ENCODE measurements at places on chromosomes 2 and 18.
A peak's percentile ranks its signal among the peaks of the same experiment; 100 is the strongest.

DNA sequence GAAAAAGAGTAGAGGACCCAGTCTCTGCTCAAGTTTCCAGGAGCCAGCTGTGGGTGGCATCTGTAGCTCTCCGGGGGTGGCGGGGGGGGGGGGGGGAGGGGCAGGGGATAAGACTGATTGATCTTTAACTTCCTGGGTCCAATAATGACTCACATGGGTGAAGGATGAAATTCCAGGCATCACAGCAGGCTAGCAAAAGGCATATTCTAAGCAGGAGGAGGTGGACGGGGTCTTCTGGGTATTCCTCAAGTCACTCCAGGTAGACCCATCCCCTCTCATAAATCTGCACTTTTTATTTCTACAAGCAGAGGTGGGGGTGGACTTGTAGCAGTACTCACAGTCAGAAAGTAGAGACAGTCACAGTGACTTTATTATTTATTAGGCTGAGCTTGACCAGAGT, 85.5 kb upstream of the TMEM247 start:
- DNase-seq = no peak

DNA sequence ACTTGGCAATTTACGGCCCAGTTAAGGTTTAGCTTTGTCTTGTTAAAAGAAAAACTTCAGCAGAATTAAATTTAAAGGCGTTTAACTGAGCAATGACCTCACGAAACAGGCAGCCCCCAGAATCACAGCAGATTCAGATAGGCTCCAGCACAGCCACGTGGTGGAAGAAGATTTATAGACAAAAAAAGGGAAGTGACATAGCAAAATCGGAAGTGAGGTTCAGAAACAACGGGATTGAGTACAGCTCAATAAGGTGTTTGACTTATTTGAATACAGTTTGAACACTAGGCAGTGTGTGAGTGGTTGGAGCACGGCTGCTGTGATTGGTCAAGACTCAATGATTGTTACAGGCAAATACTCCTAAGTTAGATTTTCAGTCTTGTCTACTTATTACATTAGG, 79.8 kb downstream of the MOGAT1 start:
- no peak for DNase-seq

- DNase-seq = no peak
These were observed 61.8 kb upstream of the STK17B start for GRCh38 chr2:196233021-196233804.

DNA sequence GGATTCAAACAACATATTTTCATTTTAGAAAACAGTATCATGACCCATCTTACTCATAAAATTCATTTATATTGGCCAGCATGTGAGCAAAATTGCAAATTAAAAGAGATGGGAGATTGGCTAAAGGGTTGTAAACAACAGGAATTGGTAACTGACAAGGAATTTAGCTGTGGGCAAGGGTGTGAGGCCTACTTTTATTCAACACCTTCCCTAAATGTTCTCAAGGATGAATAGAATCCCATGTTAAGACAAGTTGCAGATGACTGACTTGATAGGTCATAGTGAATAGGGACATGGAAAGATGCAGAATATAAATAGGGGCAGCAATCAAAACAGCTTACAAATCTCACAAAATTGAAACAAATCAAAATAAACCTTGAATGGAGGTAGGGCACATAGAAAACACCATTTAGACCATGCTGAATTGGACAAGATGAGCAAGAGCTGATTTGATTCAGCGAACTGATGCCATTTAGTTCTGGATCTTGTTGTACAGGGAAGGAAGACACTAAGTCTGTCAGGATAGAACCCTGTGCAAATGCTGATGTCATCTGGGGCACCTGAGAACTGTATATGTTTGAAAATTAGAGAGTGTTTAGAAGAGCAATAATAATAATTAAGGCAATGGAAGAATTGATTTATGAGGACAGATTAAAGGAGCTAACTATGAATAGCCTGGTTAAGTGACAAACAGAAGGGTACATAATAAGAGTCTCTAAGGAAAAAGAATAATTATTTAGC, 509.7 kb downstream of the ZEB2 start:
- DNase-seq = no peak

- no peak for DNase-seq
These were observed 126.3 kb upstream of the BCL2L11 start for GRCh38 chr2:110994250-110994961.

GRCh38 chr18:51053814-51054213, 23.8 kb downstream of the SMAD4 start:
- DNase-seq = no peak

GRCh38 chr18:56715121-56715520, 64.0 kb downstream of the WDR7 start:
- no peak for DNase-seq

DNA sequence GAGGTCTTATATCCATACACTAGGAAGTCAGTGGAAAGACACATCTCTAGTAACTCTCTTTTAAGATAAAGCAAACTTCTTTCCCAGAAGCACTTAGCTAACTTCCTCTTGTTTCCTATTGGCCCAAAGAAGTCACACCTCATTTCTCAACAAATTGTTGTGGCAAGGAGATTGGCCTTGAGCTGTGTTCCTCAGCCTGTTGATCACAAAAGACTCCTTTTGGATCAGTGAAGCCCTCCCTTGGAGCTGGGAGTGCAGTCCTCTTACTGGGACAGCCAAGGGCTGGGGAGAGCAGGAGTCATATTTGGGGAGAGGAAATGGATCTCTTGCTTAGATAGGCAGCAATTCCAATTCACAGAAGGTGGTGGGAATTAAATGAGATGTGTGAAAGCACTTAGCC, 51.2 kb upstream of the DAPL1 start:
- DNase-seq = no peak

- DNase-seq = no peak
These were observed 649.8 kb downstream of the ARHGAP15 start for GRCh38 chr2:143779021-143779420.

DNA sequence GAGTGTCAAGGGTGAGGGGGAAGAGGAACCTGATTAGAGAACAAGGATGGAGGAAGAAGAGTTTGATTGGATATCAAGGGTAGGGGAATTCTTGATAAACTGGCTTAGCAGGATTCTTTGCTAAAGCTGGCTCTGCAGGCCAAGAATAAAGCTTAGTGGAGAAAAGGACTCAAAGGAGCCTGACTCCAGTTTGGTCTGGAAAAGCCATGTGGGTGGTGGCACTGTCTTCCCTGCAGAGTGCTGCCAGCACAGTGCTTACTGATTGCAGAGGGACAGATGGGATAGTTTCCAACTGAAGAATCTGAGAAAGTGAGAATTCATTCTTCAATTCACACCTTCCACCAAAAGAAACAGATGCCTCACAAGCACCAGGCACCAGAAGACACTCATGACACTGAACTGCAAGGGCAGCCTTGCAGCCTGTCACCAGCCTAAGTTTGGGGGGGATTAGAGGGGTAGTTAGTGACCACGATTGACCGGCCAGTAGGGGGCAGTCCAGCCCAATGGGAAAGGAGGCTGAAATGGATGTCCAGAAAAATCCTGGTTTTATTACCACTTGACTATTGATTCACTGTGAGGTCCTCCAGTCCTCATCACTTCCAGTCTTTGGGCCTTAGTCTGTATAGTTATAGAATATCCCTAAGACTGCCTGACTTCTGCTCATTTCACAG, 334.5 kb downstream of the SMAD2 start:
- DNase-seq = no peak

- no peak for DNase-seq
These were observed 787.9 kb upstream of the RAB6C start for GRCh38 chr2:129191530-129191929.

GRCh38 chr2:207217442-207217841, 51.7 kb upstream of the KLF7 start:
- DNase-seq = no peak

DNA sequence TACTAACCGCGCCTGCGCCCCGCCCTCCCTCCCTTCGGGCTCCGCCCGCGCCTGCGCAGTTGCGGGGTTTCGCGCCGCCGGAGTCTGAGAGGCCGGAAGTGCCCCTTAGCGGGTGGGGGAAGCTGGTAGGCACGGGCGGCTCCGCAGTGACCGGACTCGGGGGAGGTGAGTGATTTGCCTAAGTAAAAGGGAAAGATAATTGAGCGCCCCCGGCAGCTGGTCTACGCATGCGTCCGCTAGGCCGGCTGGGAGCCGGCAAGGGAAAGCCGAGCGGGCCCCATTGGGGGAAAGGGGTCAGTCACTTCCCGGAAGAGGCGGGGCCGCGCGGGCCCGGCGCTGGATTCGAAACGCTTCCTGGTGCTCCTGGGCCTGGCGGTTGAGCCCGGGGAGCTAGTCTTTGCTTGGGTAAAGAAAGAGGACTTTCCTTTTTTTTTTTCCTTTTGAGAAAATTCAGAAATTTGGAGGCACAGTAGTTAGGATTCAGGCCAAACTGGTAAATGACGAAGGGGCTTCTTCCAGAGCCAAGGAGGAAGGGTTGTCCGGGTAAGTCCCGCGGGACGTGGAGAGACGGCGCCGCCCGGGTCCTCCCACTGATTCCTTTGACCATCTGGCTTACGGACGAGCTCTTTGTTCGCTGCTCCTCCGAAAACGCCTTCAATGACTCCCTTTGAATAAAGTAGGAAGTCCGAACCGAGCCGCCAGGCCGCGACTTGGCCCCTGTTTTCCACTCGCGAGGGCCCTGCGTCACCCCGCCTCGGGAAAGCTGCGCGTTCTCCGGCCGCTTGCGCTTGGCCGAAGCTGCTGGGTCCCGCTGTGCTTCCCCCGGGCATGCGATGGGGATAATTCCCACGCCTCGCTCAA, at the start of the genes GEN1 and SMC6:
Gene GEN1, plus strand, starts transcription at position 336 of the 861 bp plus-strand sequence. CDS start 5,806 bp downstream, outside the sequence.
Gene SMC6, minus strand, starts transcription at position 8 of the 861 bp plus-strand sequence. CDS start 7,864 bp downstream, outside the sequence.
- DNase-seq = peak; percentile 91

All from head of caudate nucleus (tissue), 42 donors.